ENCODE measurements at places on chromosomes 7 and 10.

DNA sequence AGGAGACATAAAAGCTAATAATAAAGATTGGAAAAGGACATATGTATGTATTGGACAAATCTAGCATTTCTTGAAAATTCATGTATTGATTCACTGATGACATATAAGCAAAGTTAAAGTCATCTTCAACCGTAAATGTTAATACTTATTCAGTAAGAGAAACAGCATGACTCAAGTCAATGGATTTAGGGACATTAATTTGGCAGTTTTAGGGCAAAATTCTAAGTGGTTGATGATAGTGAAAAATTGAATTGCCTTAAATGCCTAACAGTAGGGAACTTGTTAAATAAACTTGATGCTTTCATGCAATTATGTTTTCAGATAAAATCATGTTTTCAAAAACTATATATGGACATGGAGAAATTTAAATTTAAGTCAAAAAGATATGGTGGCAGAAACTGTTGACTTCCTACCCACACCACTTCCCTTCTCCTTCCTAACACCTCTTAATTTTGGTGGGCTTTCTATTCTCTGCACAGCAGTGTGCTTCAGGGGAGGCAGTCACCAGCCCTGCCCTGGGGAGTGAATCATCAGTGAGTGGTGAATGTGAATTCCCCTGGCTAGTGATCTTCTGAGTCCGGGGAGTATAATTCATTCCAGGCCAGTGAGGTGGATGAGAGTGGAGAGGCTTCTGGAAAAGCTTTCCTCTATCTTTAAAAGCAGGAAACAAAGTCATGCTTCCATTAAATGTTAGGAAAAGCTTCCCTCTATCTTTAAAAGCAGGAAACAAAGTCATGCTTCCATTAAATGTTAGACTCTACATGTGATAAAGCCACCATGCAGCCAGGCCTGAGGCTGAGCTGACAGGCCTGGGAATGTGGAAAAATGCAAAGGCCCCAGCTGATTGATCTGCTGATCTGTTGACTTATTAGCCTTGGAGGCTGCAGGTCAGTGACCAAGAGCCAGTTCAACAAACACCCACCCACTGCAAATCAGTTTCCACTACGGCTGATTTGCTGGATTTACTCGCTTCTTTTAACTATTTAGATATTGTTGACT is 25.2 kb upstream of the ITGB1 start:
- no peak for DNase-seq

- DNase-seq: no peak
These were observed 34.7 kb downstream of the SPDYE6 start for GRCh38 chr7:102321351-102322201.

GRCh38 chr10:48459270-48460150 is 145.4 kb downstream of the ARHGAP22 start:
- no peak for DNase-seq

GRCh38 chr7:106018566-106019469 is 55.8 kb downstream of the CDHR3 start:
- no peak for DNase-seq

DNA sequence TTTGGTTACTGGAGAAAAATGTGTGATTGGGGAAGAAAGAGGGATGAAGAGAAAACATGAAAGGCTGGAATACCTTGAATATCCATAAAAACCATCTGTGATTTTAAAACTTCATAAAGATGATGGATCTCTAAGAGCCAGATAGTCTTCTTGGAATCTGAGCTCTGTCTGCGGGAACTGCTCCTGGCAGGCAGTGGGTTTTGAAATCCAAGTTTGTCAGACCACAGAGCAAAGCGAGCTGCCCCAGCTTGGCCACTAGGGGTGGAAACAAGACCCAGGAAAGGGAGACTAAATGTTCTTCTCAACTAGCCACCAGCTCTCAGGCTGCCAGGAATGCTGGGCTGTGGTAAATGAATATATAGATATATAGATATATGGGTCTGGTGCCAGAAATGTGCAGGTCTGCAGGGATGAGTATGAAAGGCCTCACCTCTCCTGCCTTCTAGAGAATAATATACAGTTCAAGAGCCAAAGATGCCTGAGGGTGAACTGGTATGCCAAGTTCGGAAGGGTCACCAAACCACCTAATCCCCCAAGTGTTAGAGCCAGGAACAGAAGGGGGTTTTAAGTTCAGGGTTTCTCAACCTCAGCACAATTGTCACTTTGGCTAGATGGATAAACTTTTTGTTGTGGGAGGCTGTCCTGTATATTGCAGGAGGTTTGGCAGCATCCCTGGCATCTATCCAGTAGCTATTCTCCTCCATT is 208.8 kb downstream of the KCNMA1 start:
- DNase-seq: no peak

GRCh38 chr7:42742318-42742717 is 169.6 kb downstream of the C7orf25 start:
- DNase-seq: no peak

DNA sequence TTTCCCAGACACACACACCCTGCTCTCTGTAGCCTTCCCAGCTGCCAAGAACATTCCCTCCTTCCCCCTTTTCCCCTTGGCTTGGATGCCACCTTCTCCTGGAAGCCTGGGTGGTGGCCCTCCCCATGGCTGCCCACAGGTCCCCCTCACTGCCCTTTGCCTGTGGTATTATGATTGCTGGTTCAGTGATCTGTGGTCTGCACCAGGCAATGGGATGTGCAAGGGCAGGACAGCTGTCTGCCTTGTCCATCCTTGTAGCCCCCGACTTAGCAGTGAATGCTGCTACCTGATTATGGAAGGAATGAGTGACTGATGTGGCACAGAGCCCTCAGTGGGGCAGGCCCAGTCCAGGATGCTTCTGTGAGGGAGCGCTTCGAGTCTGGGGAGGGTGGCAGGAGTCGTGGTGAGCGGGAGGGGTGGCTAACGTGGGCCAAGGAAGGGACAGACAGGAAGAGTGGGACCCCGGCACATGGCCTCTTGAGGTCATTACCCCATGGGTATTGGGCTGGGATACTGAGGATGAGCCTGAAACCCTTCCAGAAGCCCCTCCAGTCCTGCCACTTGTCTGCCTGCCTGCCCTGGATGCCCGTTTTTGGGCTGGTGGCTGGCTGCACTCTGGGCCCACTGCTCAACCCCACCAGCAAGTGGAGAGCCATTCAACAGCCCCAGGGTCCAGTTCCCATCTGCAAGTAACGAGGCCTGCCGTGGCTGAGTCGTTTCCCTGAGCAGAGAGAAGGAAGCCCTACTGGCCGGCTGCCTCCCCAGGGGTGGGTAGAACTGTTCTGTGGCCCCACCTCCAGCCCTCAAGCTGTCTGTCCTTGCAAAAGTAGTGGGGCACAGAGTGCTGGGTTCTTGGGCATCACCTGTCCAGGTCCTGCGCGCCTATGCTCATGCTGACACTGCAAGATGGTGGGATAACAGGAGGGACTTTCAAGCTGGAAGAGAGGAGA is 8.8 kb downstream of the CHST3 start:
- DNase-seq: no peak

- no peak for DNase-seq
These were observed 36.6 kb upstream of the SRGN start for GRCh38 chr10:69051303-69051702.

- DNase-seq: no peak
These were observed 19.6 kb downstream of the SGMS1 start for GRCh38 chr10:50604049-50604640.

- no peak for DNase-seq
These were observed 15.6 kb downstream of the NACAD start for GRCh38 chr7:45073031-45073785.

DNA sequence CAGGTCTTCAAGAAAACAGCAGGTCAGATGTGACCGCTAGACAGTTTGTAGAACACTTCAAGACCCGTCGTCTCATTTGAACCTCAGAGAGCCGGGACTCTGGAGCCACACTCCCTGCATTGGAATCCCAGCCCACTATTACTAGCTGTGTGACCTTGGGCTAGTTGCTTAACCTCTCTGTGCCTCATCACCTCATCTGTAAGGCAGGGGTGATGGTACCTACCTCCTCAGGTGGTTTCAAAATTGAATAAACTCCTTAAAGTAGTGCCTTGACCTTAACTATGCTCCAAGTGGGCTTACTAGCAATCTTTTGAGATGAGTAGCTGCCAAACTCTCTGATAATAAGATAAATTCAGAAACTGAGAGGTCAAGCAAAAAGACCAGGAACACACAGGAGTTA is 43.8 kb downstream of the OGDH start:
- DNase-seq: no peak

DNA sequence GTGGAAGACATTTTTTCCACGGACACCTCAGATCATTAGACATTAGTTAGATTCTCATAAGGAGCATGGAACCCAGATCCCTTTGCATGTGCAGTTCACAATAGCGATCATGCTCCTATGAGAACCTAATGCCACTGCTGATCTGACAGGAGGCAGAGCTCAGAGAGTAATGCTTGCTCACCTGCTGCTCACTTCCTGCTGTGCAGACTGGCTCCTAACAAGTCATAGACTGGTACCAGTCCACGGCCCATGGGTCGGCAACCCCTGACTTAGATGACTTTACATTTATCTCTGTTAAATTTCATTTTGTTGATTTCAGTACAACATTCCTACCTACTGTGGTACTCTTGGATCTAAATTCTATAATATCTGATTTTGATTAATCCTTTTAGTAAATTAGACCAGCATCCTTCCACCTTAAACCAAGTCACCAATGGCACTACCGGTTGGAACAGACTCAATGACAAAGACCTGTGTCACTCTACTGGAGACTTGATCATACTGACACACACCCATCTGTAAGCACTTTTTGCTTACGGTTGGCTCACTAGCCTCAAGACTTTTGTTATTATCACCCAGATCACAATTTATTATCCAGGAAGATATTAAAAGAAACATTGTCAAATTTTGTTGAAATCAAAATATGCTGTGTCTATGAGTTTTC is 8.0 kb upstream of the CCDC71L start:
- DNase-seq: no peak

DNA sequence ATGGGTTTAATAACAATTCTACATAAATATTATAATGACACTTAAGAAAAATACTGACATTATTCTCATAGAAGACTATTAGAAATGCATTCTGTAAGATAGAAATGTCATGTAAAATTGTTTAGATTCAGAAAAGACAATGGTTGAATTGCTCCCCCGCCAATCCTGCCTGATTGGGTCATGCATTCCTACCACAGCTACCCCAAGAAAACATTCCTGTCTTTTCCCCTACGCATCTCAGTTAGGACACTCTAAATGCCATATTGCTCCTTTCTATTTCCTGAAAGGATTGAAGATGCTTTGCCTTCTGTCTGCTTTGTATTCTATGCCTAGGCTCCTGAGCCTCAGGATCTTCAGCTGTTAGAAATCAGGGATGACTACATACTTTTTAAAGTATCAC is 109.4 kb downstream of the DGKB start:
- no peak for DNase-seq

DNA sequence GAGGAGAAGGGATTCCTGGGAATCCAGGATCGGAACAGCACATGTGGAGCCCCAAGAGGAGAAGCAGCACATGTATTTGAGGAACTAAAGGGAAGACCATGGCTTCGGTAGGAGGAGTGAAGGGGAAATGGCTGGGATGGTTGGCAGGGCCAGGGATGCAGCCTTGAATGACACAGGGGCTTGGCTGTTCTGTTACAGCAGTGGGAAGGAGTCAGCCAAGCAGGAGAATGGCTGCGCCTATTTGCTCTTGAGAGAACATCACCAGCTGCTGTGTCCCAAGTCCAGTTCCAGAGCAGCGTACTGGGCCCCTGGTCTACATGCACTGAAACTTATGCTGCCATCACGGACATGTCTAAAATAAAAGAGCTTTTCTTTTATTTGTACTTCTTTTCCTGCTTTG is 130.0 kb downstream of the PLPP4 start:
- DNase-seq: no peak

GRCh38 chr7:66207540-66207939 is 2.4 kb downstream of the TPST1 start:
- DNase-seq: no peak

- DNase-seq: no peak
These were observed 114.7 kb upstream of the AHR start for GRCh38 chr7:17183630-17184328.
